ENCODE measurements at places on chromosomes 13 and 19.

GRCh38 chr19:15422296-15423075, 3.7 kb upstream of the AKAP8L start:
- H3K36me3 ChIP-seq: peaks cover 40% of the 10 kb centered on the region
- peaks cover 23% of the 10 kb centered on the region for H3K4me1 ChIP-seq
- no peak for DNase-seq

DNA sequence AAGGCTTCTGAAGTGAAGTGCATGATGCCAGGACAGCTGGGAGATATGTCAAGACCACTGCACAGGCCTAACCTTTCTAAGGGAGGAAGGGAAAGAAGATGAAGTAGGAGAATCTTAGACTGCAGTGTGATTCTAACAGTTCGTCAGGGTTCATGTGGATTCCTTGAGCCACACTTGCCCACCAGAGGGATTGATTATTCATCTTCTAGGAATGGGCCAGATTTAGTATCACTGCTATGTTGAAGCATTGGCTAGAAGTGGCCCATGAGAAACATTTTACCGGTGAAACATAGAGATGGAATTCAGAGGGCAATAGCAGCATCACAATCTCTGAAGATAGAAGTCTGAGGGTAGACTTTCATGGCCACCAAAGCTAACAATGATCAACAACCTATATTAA, 550.8 kb upstream of the SLITRK1 start:
- no peaks in the 10 kb centered on the region for H3K4me1 ChIP-seq
- H3K4me3 ChIP-seq: no peak overlapping the region
- no peak overlapping the region for H3K27ac ChIP-seq
- no peak for DNase-seq
- no peaks in the 10 kb centered on the region for H3K27me3 ChIP-seq
- H3K36me3 ChIP-seq: no peaks in the 10 kb centered on the region

DNA sequence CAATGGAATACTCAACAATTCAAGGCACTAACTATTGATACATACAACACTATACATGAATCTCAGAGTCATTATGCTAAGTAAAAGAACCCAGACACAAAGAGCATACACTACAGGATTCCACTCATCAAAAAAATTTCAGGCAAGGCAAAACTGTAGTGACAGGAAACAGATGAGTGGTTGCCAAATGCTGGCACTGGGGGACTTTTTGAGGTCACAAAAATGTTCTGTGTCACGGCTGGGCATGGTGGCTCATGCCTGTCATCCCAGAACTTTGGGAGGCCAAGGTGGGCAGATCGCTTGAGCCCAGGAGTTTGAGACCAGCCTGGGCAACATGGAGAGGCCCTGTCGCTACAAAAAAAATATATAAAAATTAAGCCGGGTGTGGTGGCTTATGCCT, 129.4 kb downstream of the KL start:
- peak; percentile 52 for DNase-seq
- H3K27ac ChIP-seq: no peak overlapping the region
- H3K36me3 ChIP-seq: no peaks in the 10 kb centered on the region
- H3K4me3 ChIP-seq: no peak overlapping the region

- peaks cover 10% of the 10 kb centered on the region for H3K27me3 ChIP-seq
- no peaks in the 10 kb centered on the region for H3K4me1 ChIP-seq
- no peaks in the 10 kb centered on the region for H3K36me3 ChIP-seq
- no peak overlapping the region for H3K4me3 ChIP-seq
- no peak for DNase-seq
Measured at GRCh38 chr19:33718651-33719254, 77.9 kb upstream of the KCTD15 start.

- H3K4me3 ChIP-seq: no peak overlapping the region
- no peak overlapping the region for H3K27ac ChIP-seq
- no peak for DNase-seq
- H3K4me1 ChIP-seq: peaks cover 12% of the 10 kb centered on the region
- H3K36me3 ChIP-seq: peaks cover 29% of the 10 kb centered on the region
- H3K27me3 ChIP-seq: no peaks in the 10 kb centered on the region
Measured at GRCh38 chr19:24060687-24061356, 26.2 kb upstream of the ZNF254 start.

- H3K36me3 ChIP-seq: no peaks in the 10 kb centered on the region
- no peaks in the 10 kb centered on the region for H3K4me1 ChIP-seq
- no peak overlapping the region for H3K4me3 ChIP-seq
- H3K27me3 ChIP-seq: no peaks in the 10 kb centered on the region
- DNase-seq: no peak
Measured at GRCh38 chr13:96898646-96899254, 95.5 kb downstream of the OXGR1 start.

GRCh38 chr13:53408847-53409568, 380.4 kb downstream of the OLFM4 start:
- H3K27me3 ChIP-seq: no peaks in the 10 kb centered on the region
- H3K36me3 ChIP-seq: no peaks in the 10 kb centered on the region
- H3K4me1 ChIP-seq: no peaks in the 10 kb centered on the region
- no peak overlapping the region for H3K4me3 ChIP-seq

DNA sequence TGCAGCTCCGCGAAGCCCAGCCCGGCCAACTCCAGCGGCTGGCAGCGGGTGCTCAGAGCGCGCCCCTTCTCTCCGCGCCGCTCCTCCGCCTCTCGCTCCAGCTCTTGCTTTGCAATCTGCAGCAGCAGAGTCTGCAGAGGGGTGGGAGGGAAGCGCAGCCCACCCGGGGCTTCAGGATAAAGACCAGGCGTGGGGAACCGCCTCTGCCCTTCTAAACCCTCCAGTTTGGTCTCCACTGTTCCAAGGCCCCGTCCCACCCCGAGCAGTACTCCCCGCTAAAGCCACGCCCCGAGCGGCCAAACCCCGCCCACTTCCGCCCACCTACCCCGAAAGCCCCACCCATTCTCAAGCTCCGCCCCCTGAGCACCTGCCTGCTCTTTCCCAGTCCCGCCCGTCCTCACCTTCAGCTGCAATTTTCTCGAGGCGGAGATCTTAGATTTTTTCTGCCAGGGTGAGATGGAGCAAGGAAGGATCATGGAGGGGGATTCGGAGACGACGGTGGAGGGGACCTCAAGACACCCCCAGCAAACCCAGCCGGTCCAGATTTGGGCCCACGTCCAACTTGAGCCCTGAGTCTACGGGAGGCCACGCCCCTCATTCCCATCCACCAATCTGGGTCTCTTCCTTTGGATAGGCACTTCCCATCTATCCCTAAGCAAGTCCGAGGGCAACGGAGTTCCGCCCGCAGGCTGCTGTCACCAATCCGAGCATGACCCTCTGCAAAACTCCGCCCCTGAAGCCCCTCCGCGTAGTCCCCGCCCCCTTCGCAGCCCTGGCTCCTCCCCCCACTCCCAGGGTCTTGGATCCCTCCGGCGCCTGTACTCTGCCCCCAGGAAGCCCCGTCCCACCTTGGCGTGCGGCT, 1.1 kb downstream of the TNNI3 start:
- H3K4me1 ChIP-seq: peaks cover 18% of the 10 kb centered on the region
- no peaks in the 10 kb centered on the region for H3K36me3 ChIP-seq
- H3K27ac ChIP-seq: no peak overlapping the region
- peak; percentile 60 for DNase-seq

DNA sequence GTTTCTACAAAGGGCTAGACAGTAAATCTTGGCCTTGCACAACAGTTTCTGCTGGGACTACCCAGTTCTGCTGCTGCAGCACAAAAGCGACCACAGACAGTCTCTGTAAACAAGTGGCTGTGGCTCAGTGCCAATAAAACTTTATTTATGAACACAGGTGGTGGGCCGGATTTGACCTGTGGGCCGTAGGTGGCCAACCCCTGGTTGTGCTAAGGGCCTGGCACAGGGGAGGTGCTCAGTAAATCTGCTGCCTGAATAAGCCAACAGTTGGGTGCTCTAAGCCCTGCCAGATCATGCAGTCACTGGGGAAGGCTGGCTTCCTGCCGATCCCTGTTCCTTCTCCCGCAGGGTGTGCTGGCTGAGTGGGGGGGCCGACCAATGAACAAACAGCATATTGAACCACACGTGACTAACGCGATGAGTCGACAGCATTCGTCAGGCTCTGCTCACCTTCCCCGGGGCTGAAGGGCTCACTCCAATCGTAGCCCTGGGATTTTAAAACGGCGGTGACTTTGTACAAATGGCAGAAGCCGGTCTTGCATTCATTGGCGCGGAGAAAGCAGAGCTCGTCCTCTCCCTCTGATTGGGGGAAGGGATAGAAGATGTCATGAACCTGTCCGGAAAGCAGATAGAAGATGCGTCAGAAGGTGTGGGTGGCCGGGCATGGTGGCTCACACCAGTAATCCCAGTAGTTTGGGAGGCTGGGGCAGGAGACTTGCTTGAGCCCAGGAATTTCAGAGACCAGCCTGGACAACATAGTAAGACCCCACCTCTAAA, 24.3 kb upstream of the MYDGF start:
- H3K27me3 ChIP-seq: no peaks in the 10 kb centered on the region
- DNase-seq: no peak
- no peak overlapping the region for H3K4me3 ChIP-seq
- no peaks in the 10 kb centered on the region for H3K4me1 ChIP-seq
- peaks cover 33% of the 10 kb centered on the region for H3K36me3 ChIP-seq

DNA sequence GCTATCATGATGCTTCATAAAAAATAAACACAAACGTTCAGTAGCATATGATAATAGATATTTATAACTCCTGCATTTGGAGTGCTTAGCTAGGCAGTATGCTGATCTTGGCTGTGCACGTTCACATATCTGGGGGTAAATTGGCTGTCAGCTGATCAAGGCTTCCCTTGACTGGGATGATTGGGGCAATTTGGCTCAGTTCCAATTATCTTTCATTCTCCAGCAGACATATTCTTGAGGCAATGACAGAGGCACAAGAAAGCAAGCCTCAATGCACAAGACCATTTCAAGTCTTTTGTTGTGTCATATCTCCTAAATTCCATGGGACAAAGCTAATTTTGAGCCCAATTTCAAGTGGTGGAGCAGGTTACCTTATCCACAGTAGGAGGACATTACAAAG, 142.0 kb downstream of the DLEU7 start:
- no peaks in the 10 kb centered on the region for H3K36me3 ChIP-seq
- no peak overlapping the region for H3K27ac ChIP-seq
- no peak overlapping the region for H3K4me3 ChIP-seq
- DNase-seq: no peak
- H3K27me3 ChIP-seq: no peaks in the 10 kb centered on the region

DNA sequence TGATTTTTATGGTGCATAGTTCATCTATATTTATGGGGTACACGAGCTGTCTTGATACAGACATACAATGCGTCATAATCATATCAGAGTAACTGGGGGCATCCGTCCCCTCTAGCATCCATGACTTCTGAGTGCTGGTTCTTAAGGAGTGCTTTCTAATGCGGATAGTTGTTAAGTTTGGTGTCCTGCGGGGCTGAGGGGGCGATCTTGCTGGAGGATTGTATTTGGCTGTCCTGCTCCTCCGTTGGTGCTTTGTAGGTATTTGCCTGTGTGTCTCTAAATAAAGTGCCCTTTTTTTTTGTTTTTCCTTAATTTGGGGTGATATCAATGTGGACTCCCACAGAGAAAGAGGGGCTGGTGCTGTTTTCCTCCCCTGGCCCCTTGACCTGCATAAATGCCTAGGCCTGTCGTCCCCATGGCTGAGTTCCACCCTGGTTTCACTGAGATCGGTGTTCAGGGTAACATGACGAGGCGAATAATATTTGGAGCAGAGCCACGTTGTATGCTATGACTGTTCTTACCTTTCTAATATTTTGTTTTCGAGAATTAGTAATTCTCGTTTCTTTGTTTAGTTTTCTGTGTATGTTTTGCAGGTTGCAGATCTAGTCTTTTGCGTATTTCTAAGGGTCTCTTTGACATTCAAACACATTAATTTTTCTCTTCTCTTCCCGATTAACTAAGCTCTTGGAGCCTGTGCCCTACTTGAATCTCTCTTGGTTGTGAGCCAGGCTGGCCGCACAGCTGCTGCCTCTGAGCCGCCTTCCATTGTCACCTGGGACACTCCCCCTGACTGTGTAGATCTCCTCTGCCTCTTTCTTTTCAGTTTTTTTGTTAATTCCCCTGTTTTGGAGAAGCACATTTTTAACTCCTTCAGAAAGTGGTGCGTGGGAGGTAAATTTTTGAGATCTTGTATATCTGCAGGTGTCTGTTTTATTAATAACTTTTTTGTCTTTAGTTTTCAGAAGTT, 100.3 kb downstream of the ARHGEF7 start:
- no peak for DNase-seq
- no peaks in the 10 kb centered on the region for H3K27me3 ChIP-seq
- H3K36me3 ChIP-seq: peaks cover 9% of the 10 kb centered on the region
- no peak overlapping the region for H3K27ac ChIP-seq
- H3K4me1 ChIP-seq: peaks cover 26% of the 10 kb centered on the region
